Hypothalamus (tissue), 51 donors: ENCODE measurements at places on chromosomes 3 and 15.

- DNase-seq: no peak
Measured at GRCh38 chr3:165279471-165279870, 83.3 kb upstream of the SLITRK3 start.

GRCh38 chr3:112741983-112742382, 101.0 kb upstream of the CCDC80 start:
- DNase-seq: no peak

- DNase-seq: no peak
Measured at GRCh38 chr15:75861750-75862402, 18.6 kb downstream of the UBE2Q2 start.

GRCh38 chr15:41734079-41734478, 40.2 kb upstream of the MAPKBP1 start:
- no peak for DNase-seq

DNA sequence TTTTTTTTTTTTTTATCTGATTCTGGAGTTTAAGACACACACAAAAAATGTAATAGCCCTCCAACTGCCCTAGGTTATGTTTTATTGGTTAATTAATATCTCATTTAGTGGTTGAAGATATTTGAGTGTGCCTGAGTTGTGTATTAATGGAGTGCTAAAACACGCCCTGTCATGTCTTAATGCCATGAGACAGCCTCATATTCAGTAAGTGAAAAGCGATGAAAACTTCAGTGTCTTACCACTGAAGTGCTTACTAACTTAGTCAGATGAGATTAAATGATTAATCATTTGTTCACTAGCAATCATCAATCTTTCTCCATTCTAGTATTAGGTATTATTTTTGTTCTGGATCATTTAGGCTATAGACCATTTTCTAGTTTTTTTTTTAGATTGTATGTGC, 544.7 kb upstream of the ROBO2 start:
- DNase-seq: no peak

- no peak for DNase-seq
Measured at GRCh38 chr3:70621451-70621850, 309.0 kb upstream of the MDFIC2 start.

- DNase-seq: no peak
Measured at GRCh38 chr15:29125382-29126207, 144.0 kb downstream of the NSMCE3 start.

DNA sequence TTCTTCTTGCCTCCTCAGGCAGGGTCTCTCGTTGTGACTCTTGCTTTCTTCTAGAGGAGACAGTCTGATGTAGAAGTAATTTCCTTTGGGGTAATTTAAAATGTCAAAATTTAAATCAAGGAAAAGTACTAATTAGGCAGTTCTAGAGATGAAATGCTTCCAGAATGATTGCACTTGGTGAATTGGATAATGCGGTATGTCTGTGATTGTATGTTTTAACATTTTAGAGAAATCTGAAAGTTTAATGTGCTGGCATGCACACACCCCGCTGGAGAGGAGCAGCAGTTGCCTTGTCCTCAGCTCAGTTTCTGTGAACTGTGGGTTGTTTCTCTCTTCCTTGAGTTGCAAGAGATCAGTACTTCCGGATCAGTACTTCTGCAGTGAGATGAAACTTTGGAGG, 322.9 kb upstream of the CTDSPL start:
- no peak for DNase-seq

DNA sequence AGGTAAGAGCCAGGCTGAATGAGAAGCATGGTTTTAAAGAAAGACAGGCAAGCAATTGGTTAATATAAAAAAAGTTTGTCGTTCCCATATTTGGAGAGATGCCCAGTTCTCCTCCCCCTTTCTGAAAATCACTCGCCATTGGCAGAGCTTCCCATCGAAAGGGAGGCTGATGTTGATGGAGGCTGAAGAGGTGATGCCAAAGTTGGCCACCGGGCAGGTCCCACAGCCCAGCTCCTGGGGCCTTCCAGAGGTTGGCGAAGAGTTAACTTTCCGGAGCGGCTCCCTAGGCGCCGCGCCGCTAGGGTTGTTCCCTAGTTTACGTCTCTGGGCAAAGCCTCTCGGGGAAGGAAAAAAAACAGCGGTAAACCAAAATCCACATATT, 793 bp downstream of the PCOLCE2 start:
- DNase-seq: no peak

- DNase-seq: no peak
Measured at GRCh38 chr3:186815435-186815834, 9.2 kb upstream of the RFC4 start.

DNA sequence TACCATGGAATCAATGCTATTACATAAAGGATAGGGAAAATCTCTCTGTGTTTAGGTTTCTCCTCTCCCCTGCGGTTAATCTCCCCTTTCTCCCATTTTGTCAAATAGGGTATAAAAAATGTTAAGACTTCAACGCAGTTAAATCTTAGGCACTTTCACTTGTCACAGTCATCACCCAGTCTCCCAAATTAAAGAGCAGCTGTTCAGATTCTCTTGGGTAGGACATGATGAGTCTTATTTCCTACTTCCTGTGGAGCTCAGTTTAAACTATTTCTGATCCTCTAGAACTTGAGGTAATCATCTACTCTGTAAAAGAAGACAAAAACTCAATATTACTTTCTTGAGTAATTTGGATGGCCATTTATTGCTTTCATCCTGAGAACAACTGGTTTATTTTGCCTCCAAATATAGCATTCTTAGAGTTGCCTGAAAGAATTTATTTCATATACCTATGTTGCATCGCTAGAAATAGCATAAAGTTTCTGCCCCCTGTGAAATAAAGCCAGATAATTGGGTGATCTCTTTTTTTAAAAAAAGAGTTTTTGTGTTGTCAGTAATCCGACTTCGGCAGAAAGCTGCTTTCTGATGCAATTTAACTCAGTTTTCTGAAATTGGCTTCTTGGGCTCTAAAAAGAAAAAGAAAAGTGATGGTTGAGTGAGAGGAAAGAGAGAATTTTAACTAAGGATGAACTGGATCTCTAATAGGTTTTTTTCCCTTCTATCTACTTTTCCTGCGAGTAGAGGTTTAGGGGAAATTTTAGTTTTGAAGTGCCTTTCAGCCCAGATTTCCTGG, 20.7 kb downstream of the RAP2B start:
- DNase-seq: no peak

DNA sequence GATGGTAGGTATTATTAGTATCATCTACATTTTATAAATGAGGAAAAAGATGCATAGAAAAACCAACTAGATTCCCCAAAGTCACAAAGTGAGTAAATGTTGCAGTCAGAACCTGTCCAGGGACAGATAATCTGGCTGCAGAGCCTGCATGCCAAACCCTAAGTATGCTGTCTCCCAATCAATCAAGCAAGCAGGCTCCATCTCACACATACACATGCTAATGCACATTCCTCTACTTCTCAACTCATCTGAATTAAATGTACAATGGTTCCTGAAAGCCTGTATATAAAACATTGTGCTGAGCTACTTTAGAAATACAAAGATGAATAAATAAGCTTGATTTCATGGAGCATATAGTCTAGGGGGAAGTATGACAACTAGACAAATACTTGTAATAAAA, 101.0 kb downstream of the CBLB start:
- no peak for DNase-seq

DNA sequence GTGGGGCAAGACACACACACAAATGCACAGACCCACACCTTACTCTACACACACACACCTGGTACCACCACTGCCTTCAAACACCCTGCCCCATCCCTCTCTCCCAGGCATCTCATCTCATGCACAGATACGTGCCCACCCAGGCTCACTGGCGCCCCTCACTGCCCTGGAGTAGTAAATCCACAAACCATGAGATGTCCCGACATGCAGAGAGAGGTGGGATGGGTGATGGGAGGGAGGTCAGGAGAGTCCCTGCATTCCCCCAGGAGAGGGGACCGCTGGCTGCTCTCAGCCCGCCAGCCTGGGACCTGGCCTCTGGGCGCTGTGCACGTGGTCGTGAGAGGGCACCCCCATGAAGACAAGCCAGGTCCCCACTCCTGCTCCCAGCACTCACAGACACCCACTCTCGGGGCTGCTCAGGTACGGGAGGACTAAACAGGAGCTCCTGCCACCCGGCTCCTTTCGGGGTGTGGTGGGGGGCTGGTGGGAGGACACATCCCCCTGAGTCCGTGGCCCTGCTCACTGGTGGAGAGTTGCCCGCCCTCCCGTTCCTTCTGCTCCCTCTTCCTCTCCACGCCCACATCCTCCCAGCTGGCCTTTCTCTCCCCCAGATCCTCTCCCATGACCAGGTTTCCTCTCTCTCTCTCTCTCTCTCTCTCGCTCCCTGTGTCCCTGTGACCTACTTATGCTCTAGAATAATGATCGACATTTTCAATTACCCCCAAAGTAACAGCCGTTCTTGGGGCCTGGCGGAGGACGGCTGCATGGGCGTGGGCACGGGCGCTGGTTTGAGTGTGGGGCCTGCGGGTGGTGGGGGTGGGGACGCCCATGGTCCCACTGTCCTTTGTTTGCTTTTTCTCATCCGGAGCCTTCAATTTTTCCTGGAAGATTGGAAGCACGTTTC, 18.9 kb upstream of the CSPG4 start:
- no peak for DNase-seq

DNA sequence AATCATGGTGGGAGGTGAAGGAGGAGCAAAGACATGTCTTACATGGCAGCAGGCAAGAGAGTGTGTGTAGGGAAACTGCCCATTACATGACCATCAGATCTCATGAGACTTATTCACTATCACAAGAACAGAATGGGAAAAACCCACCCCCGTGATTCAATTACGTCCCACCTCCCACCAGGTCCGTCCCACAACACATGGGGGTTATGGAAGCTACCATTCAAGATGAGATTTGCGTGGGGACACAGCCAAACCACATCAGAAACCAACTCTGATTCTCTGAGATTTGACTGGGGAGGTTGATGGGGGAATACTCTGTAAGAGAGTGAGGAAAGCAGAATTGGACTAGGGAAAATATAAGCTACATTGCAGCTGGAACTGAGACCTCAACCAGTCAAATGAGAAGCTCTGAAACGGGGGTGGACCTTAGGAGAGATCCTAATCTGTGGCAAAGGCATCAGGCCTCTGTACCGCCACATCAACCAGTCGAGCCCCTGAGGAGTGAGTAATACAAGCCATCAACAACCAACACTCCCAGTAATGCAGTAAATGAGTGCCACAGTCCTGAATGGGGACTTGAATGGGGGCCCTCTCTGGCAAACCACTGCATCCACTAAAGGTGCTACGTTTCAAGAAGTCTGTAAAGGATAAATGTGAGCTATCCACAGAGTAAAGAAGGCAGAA, 207.9 kb upstream of the GADL1 start:
- DNase-seq: no peak

- no peak for DNase-seq
Measured at GRCh38 chr3:38655708-38656300, 6.3 kb upstream of the SCN5A start.

DNA sequence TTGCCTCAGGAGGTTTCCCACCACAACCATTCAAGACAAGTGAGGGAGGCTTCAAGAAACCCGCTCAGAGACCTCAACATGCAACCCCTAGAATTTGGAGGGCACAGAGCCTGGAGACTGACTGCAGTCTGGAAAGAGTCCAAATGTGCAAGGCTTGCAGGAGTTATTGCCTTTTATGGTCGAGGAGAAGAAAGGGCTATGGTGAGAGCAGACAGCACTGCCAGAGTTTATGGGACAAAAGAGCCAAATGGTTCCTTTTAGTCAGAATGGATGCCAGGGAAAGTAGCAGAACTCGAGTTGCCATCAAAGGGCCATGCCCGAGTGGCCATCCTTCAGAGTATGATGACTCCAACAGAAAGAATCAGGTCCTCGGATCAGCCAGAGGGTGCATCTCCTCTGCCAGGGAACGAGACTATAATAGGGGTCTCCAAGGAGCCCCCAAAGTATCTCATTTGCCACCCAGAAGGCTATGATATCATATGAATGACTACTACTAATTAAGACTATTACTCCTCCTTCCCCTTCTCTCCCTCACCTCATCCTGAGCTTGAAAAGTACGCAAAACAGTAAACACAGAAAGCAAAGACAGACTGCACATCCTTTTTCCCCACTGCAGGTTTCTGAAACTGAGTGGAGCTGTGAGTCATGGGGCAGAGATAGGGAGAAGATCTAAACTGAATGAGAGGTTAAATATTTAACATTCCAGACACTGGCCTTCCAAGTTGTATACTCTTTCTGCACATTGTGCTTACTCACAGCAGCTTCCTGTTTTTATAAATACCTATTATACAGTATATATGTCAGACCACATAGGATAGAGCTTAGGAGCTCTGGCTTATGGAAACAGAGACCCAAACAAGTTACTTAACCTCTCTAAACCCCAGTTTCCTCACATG, 33.9 kb upstream of the TMCO5A start:
- DNase-seq: no peak

- DNase-seq: no peak
Measured at GRCh38 chr15:49620199-49620598, 419 bp downstream of the FAM227B start.

GRCh38 chr3:60675424-60675823, 575.8 kb downstream of the FHIT start:
- no peak for DNase-seq

DNA sequence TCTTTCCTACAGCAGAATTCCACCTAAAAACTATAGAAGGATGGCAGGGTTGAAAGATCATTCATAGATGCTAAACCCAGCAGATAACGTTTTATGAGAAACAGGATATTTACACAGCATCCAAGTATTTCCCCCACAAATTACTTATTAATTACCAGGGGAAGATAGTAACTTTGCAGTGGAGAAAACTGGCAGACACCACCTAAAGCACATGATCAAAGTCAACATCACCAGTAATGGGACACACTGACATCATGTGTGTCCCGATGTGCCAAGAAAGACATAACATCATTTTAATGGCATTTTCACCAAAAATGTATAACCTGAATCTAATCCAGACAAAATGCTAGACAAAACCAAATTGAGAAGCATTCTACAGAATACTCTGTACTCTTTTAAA, 220.4 kb upstream of the THBS1 start:
- no peak for DNase-seq

DNA sequence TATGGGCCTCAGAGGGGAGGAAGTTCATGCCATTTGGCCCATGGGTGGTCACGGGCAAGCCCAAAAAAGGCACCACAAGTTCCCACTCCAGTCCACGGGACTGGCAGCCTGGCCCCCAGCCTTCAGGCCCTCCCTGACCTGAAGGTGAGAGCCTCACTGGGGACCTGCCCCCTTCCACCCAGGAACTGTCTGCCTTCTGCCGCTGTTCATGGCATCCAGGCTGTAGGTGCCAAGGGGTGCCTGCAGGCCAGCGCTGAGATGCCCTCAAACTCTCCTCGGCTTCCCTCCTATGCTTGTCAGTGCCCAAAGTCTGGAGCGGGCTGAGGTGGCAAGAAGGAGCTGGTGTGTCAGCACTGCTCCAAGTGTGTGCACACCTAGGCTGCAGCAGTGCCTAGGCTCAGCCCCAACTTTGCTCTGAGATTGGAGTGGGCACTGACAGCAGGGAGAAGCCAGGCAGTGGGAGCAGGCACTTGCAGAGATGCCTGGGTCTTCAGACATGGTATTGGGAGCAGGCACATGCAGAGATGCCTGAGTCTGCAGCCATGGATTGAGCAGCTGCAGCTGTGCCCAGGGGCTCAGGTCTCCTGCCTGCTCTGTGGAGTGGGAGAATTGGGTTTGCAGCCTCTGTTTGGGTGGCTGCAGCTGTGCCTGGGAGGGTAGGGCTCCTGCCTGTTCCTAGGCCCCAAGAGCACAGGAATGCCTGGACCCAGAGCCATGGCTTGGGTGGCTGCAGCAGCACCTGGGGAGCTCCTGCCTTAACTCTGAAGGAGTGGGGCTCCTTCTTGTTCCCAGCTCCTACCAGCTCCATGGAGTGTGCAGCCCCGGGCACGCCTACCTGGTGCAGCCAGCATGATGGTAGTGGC, 44.0 kb upstream of the PRR23C start:
- no peak for DNase-seq

GRCh38 chr3:69137005-69137404, 14.6 kb upstream of the LMOD3 start:
- DNase-seq: no peak
